ENCODE measurements at places on chromosomes 7 and 10.
A peak's percentile ranks its signal among the peaks of the same experiment; 100 is the strongest.

DNA sequence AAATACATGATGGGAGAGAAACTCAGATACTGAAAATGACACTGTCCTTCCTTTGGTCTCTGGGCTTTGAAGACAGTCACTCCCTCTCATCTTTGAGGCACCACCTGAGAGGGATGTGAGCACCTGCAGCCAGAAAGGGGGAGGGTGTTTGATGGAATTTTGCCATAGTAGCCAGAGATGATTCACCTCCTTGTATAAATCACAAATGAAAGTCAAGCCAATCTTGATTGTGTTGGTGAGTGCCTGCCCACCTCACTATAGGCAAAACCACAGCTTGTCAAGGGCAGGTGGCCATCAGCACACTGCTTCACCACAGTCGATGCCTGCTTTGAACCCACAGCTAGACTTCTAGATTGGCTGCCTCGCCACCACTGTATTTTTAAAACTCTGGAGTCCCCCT, 48.2 kb downstream of the PON1 start:
- DNase-seq, result no peak

DNA sequence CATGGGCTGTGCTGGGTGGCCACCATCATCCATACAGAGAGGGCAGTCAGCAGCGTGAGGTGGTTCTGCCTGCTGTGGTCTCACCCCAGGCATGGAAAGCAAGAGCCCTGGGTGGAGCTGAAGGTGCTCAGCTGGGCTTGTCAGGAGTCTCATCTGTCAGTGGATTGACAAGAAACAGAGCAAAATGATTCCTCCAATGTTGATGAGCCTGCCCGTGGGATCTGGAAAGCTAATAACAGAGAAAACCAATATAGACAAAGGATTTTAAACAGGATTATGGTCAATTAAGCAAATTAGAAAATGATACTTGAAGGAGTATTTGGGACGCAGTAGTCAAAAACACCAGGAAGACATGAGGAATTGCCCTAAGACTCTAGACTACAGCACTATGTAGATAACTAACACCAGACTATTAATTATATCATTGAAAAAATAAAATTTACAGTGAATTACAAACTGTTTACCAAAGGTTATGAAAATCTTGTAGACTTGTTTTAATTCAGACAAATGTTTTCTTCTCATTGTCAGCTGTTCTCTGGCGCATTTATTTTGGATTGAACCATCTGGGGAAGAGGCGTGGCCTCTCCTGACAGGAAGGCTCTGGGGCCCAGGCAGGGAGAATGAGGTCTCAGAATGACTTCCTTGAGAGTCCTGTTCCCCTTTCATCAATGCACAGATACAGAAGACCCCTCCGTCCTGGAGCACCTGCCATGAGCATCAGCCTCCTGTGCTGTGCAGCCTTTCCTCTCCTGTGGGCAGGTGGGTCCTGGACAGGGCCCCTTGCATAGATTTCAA, 211.2 kb upstream of the PRSS58 start:
- no peak for DNase-seq

- DNase-seq, result no peak
Observed at GRCh38 chr10:34717429-34717828, 97.7 kb downstream of the PARD3 start.

- no peak for DNase-seq
Observed at GRCh38 chr10:3750854-3751253, 34.2 kb downstream of the KLF6 start.

DNA sequence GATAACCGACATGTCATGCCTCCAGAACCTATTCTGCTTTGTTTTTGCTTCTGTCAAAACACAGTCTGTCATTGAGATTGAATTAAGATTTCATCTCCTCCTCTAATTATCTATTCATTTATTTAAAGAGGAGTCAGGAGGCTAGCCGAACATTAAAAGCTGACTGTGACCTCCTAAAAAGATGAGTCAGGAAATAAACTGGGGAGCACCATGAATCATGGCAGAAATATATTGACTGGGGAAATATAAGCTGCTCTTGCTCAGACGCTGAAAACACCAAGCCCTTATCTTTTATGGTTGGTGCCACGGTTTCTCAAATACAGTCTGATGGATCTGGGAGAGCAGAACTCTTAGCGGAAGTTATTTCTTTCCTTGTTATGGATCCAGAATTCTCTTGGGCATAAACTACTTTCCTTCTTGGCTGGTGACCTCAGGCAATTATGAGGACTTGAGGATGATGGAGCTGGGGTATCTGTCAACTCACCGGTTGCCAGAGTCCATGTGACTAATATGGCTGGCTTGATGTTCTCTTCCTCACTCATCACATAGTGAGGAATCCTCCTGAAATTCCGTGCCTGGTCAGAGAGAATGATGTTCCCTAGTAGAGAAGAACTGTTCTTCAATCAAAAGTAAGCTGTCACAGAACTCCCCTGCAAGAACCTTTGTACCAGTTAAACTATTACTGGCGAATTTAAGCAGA, 307.6 kb upstream of the PHYHIPL start:
- DNase-seq, result no peak

- peak; percentile 84 for DNase-seq
Observed at GRCh38 chr7:6636741-6637543, at the start of gene ZNF316. TSS of gene ZNF316 (plus strand) at chr7:6637318. CDS start at chr7:6642410, 5,092 bp downstream.

DNA sequence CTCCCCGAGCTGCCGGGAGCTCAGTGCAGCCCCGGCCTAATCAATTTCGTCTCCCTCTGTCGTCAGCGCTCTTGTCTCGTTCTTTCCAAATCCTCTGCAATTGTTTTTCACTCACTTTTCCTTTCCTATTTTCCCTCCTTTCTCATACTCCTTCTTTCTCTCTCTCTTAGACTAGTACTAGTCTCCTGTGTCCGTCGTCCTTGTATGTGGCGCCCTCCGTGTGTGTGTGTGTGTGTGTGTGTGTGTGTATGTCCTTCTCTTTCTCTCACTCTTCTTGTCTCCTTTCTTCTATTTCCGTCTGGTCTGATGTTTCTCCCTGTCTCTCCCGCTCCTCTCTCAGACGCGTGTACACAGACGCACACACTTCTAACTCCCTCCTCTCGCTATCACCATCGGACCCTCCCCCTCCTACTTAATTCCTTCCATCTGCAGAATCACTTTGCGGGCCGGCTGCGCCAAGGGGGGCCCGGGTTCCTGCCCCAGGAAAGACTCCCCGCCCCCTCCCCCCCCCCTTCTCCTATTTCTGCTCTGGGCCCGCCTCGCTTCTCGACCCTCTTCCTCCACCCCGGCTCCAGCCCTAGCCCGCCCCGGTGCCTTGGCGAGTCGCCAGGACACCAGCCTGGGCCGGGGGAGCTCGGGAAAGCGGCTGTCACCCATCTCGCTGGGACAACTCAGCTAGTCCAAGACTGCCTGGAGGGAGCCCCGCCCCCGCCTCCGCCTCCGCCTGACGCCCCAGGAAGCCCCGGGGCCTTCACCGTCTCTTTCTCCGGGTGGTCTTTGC, 743 bp upstream of the ZCCHC24 start:
- DNase-seq, result peak; percentile 23

DNA sequence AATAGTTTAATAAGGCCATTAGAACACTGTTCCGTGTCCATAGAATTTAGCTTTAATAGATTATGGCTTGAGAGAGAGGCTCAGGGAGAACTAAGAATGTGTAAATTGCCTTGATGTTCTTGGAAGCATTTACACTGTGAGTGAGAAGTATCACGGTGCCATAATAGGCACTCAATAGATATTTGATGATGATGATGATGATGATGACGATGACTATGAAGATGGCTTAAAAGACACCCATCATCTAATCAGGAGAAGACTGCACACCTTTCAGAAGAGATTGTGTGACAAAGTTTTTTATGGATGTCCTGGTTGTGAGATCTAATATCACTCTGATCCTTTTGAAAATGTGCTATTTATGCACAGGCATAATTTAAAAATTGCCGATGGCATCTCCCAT, 264.2 kb downstream of the GLI3 start:
- DNase-seq, result no peak

DNA sequence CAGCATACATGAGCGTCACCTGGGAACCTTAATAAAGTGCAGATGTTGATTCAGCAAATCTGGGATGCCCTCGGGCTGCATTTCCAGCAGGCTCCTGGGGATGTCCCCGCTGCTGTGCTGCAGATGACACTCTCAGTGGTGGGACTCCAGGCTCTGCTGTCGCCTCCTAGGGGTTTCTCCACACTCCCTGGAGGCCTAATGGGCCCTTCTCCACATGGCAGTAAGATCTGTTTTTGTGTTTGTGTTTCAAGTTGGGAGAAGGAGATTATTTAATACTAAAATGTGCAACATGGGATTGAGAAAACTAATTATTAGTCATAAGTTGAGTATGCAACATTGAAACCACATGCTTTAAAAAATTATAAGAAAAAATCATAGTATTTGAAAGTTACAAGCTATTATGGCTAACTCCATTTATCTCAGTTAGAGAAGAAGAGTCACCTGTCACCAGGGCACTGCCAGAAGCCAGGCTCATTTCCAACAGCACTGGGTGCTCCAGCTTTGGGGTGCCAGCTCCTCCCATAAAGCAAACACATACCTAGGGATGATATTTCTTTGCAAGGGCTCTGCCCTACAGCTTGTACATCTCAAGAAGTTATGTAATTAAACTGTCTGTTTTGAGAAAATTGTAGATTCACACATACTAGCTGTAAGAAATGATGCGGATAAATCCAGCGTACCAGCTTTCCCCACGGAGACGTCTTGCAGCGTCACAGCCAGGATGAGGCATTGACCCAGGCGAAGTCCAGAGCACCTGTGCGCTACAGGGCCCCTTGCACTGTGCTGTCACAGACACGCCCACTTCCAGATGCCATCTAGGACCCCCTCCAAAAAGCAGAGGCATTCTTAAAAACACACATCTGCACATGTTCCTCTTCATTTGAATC, 106.4 kb downstream of the EGFR start:
- no peak for DNase-seq

GRCh38 chr10:84452003-84452402, 123.6 kb downstream of the CCSER2 start:
- DNase-seq, result no peak

DNA sequence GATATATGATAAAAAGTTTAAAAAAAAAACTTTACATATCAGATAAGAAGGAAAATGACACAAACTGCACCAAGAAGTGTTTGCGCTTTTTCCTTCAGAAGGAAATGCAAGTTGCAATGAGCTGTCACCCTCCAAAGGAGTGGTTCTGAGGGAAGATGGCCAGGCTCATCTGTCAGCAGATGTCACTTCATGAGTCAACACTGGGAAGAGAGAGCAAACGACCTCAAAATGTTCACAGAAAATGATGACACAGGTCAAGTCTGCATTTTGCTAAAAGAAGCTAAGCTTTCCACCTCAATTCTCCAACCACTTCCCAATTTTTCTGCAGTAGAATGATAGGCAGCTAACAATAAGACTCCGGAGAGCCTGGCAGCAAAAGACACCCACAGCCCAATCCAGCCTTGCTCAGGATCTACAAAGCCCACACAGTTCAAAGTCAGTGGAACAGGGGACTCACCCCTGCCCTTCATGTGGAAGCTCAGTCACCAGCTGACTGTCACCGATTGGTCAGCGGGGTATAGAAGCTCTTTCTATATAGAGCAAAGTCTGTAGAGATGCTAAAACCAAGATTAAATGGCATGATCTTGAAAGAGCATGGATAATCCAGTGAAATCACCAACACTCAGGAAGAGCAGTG, 155.1 kb upstream of the NEBL start:
- no peak for DNase-seq

- DNase-seq, result no peak
Observed at GRCh38 chr10:6813856-6814255, 233.8 kb upstream of the PRKCQ start.

GRCh38 chr10:122702275-122702674, 2.6 kb upstream of the C10orf120 start:
- DNase-seq, result no peak

- no peak for DNase-seq
Observed at GRCh38 chr10:93938140-93938539, 44.4 kb downstream of the SLC35G1 start.

DNA sequence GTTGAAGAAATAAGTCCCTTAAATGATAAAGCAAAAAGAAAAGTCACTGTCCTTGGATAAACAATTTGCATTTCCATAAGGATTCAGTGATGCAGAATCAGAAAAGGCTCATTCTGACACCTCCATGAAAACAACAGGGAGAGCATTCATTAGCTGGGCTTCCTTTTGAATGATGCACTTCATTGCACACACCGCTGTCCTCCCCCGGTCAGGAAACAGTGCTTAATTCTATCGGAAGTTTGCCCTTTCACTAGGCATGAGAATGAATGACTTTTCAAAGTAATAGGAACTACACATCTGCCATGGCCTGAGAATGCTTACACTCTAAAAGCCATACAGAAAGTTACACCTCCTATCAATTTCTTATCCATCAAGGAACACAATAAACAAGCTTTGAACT, 4.2 kb downstream of the PCDH15 start:
- DNase-seq, result no peak

GRCh38 chr10:31345886-31346285, 26.9 kb downstream of the ZEB1 start:
- DNase-seq, result no peak

DNA sequence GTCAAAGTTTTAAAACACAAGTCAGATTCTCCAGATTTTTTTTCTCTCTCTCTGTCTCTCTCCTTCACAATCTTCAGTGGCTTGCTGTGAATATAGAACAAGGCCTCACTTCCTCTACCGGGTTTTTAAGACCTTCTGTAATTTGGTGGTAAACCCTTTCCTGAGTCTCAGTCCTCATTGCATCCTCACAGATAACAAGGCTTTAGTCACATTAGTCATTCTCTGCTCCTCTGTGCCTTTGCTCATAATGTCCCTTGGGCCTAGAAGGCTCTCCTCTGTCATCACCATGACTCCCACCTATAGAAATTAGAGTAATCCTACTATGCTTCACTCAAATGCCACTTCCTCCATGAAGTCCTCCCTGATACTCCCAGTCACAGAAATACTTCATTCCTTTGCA, 172.7 kb upstream of the HPS1 start:
- DNase-seq, result no peak
